ENCODE measurements at places on chromosomes 3 and 15. TPM values are rescaled to one million over a fixed set of nuclear protein-coding genes. Genes with fewer than 3 reads are reported as not detected.

Gene FAM43A
- polyA plus RNA-seq = 14.1 TPM

DNA sequence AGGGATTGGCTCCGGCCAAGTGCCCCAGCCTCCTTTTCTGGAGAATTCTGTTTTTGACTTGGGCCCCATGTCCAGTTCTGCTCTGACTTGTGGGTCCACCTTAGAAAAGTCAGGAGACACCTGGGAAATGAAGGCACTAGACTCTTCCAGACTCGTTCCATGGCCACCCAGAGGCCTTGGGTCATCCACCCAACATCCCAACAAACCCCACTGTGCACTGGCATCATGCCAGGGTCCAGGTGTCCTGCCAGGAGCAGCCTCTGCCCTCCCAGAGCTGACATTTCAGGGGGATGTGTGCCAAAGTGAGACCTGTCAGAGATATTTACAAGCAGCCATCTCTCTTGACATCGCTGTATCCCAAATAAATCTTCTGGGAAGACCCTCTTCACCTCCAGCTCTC is 13.2 kb downstream of the SPATA12 start:
- no peak for DNase-seq

Gene RASL12
- polyA plus RNA-seq = 126 TPM

GRCh38 chr3:55595420-55595819 is 108.3 kb upstream of the WNT5A start:
- DNase-seq = no peak

DNA sequence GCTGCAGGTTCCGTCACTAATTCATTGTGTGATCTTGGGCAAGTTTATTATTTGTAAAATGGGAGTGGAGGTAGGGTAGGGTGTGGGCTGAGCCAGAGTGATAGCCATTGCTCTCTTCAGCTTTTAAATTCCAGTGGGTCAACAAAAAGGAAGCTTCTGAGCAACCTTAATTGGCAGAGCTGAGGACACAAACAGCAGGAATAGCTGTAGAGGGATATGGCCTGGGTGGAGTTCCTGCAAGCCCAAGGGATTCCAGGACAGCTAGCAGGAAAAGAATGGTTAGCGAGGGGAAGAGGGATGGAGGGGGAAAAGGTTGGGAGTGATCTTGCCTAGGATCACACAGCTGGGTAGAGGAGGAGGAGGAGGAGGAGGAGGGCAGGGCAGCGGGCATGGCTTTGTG is 11.4 kb downstream of the CCK start:
- DNase-seq = no peak

- no peak for DNase-seq
Observed at GRCh38 chr15:99980752-99981151, 247.5 kb upstream of the LYSMD4 start.

- DNase-seq = no peak
Observed at GRCh38 chr3:121998030-121998580, 23.9 kb downstream of the ILDR1 start.

Gene RTP4
- 0.57 TPM for polyA plus RNA-seq

DNA sequence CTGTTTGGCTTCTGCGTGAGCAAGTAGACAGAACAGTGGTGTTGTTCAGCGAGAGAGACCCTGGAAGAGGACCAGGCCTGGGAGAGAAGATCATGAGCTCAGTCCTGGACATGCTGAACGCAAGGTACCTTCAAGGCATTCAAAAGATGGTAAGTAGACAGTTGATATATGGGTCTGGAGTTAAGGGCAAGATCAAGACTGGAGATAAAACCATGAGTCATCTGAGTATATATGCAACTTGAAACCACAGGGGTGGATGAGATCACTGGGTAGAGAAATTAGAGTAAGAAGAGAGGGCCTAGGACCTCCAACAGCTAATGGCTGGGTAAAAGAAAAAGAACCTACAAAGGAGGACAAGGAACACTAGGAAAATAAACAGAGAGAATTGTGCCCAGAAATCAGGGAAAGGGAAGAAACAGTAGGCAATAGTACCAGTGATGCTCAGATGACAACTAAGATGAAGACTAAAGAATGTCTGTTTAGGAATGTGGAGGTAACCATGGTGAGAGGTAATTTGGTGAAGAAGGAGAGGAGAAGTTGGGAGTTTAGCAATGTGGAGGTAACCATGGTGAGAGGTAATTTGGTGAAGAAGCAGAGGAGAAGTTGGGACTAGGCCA is 343.2 kb upstream of the ADAMTS9 start:
- no peak for DNase-seq

GRCh38 chr3:9902372-9903237 is at the start of gene IL17RE:
TSS of gene IL17RE (plus strand) at chr3:9902848. CDS start at chr3:9902933, 85 bp downstream.
- DNase-seq = peak; percentile 62

DNA sequence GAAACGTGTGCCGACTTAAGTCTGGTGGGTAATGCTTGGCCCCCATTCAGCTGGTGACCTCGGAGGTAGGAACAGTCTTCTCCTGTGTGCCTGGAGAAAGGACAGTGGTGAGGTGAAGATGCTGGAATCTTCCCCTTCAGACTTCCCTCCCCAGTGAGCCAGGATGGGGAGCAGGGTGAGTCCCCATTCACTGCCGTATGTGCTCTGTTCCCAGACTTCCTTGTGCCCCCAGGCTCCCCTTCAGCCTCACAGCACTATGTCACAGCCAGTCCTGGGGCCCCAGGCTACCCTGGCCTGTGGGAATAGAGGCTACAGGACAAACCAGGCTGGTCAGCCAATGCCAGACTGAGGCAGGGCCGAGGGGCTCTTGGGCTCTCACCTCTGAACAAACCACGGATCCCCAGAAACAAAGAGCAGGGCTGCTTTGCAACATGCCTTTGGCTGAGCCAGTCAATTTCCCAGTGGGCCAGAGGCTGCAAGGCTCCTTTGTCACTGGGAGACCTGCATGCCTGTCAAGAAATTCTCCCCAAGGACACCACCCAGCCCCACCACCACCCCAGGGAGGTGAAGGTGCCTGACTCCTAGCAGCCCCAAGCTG is 31.8 kb upstream of the HHATL start:
- DNase-seq = no peak

DNA sequence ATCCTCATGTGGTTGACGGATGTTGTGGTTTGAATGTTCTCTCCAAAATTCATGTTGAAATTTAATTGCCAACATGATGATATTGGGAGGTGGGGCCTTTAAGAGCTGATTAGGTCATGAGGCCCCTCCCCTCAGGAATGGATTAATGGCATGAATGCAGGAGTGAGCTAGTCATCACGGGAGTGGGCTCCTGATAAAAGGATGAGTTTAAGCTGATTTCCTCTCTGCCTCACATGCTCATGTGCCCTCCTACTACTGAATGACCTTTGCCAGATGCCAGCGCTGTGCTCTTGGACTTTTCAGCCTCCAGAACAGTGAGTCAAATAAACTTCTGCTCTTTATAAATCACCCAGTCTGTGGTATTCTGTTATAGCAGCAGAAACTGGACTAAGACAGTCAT is 111.2 kb downstream of the MYO5A start:
- no peak for DNase-seq

DNA sequence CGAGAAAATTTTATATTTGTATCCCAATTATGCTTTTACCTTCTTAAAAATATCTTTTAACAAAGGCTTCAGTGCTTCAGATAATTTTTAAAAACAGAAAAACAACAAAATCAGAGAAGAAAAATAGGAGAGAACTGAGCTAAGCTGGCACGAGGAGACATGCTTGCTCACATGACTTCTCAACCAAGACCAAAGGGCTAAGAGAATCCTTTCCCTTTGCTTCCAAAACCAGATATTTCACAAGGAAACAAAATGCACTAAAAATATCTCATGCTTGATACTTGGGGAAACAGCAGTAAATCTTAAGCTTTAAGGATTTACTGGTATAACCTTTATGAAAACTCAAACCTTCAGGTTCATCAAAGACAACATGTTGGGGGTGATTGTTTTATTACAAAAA is 58.4 kb downstream of the CAPN7 start:
- DNase-seq = no peak

- no peak for DNase-seq
Observed at GRCh38 chr3:10602769-10603768, 97.7 kb upstream of the ATP2B2 start.

Gene CATSPER2
- 7.5 TPM for polyA plus RNA-seq

- DNase-seq = no peak
Observed at GRCh38 chr15:82944821-82945220, 7.7 kb downstream of the HOMER2 start.

Gene EAF2
- 3.9 TPM for polyA plus RNA-seq

Gene TRNT1
- polyA plus RNA-seq = 36.4 TPM

GRCh38 chr15:89707577-89707976 is 17.0 kb downstream of the WDR93 start:
- no peak for DNase-seq

Gene ITPKA
- polyA plus RNA-seq = 0.85 TPM

Gene AVEN
- polyA plus RNA-seq = 16.9 TPM

DNA sequence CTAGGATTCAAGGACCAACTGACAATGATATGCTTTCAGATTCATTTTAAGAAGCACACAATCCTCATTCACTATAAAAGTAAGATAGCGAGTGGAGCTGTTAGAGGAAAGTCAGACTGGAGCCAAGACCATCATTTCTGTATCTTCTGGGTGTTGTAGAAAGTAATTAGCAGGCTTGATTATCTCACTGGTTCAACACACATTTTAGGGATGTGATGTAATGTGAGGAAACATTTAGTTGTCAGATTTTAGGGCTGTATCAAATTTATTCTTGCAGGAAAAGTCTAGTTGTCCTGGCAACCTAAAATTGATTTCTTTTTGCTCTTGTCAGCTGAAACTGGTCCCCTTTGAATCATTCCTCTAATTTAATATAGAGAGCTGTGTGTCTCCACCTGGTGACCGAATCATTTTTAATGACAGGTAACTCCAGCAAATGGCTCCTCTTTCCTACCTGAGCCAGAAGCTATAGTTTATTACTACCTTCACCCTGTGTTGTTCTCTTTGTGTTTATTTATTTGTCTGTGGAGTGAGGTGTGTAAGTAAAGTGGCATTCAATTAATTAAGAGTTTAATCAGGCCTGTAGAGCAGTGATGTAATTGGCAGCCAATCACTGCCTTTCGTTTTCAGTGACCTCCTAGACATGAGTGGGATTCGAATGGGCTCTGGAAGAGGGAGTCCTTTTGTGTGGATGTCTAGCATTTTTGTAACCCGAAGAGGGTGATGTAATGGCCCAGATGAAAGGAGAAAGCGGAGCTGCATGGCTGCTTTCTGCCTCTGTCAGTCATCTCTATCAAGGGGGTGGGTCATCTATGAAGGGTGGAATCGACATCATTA is 125.8 kb downstream of the LPP start:
- no peak for DNase-seq
